ENCODE measurements at places on chromosomes 11 and 22.

DNA sequence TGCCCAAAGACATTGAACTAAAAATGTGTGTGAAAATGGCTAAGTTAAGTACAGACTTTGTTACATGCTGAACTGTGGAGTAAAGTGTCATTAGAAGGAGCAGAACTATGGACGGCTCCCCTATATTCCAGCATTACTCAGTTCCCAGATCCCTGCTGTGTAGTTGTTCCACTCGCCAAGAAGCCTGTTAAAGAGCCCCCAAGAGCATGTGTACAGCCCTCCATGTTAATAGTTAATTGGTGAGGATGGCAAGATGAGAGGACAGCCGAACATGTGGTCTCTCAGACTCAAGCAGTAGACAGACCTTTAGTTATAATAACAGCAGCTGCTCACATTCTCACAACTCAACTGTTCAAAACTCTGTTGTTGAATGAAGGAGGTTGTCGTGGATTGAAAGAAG is 127.4 kb downstream of the ELP4 start:
- no peak for DNase-seq

GRCh38 chr11:7703740-7704139 is 2.5 kb downstream of the OVCH2 start:
- no peak for DNase-seq

- no peak for DNase-seq
Observed at GRCh38 chr11:21173476-21173875, 504.1 kb downstream of the NELL1 start.

- no peak for DNase-seq
Observed at GRCh38 chr11:116813781-116814471, 9.2 kb downstream of the APOA4 start.

DNA sequence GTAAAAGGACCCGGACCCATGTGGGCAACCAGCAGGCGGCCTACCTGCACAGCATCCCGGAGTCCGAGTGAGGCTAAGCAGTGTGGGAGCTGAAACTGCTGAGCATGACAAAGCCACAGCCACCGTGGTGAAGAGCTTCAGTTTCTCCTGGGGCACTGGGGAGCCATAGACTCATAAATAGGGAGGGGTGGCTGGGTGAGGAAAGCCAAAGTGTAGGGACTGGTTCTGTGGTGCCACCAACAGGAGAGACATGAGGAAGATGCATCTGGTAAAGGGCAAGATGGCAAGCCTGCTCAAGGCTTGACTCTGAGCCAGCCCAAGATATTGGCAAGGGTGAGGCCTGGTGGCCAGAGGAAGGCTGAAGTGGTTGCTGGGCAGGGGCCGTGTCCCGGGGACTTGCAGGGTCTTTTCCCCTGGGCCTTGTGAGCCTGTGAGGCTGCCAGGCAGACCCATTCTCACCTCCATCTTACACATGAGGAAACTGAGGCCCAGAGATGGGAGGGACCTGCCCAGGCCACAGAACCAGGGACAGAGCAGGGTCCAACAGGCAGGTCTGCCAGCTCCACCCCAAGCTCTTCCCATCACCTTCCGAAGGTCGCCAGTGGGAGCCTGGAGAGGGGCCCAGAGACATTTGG is 30.4 kb downstream of the CYTH4 start:
- DNase-seq, result no peak

DNA sequence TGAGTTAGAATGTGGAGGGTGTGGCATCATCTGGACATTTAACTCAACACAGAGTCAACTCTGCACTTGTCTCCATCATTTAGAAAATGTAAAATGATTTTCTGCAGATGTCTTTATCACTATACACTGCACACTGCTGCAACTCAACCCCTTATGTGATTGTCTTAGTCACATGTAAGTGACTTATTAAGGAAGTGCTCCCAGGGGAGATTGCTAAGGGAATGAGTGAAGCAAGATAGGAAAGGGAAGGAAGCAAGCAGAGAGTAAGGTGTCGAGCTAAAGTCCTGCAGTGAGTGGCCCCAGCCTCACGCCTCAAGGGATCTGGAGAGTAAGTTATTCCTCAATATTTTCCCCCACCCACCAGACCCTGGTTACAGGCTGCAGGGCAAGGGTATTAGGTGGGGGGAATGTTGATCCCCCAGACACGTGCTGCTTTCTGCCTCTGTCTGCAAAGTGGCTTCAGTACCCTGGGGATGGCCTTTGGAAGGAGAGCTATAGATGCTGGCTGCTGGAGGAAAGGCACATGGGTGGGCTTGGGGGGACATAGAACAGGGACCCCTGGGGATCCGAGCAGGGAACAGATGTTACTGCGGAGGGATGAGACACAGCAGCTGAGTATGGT is 7.2 kb upstream of the CBX6 start:
- DNase-seq, result no peak
